ENCODE measurements at places on chromosomes 3 and 15.

DNA sequence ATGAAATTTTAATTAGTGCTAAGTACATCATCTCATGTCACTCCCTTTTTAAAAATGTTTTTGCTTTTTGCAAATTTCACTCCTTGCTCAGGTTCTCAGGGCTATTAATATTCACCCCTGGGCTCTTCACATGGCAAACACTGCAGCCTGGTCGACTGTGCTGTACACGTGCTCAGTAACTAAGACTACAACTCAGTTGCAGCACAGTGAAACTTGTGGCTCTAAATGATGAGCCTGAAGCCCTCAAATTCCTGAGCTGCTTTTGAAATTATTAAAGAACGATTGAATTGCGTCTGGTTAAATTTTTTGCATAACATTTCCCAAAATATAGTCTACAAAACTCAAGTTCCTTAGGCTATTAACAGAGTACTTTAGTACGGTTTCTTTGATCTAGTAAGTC lies 159.3 kb upstream of the C2CD4B start:
- no peak for DNase-seq

- DNase-seq, result no peak
Measured at GRCh38 chr15:93467337-93467736, 378.3 kb upstream of the RGMA start.

GRCh38 chr3:150235799-150236198 lies 172.3 kb upstream of the TSC22D2 start:
- DNase-seq, result no peak

- no peak for DNase-seq
Measured at GRCh38 chr15:92906563-92907081, 6.5 kb downstream of the CHD2 start.

DNA sequence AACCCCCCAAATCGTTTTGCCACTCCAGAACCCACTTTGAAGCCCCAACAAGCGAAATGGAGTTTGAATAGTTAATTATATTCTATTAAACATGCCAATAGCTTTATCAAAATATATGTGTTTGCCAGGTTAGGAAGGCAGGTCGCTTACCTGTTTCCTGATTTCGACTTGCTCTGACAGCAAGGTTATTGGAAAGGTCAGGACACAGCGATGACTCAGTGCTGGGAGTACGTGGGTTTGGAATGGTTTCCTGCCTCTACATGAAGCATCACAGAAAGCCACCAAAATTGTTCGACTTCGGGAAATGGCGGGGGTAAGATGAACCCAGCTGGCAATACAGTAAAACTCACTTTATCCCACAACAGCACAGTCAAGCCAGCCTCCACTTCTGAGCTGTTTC lies 135.6 kb upstream of the ABI3BP start:
- DNase-seq, result no peak

- DNase-seq, result no peak
Measured at GRCh38 chr15:45862034-45862433, 227.2 kb downstream of the SQOR start.
